ENCODE measurements at places on chromosomes 6 and 20.

DNA sequence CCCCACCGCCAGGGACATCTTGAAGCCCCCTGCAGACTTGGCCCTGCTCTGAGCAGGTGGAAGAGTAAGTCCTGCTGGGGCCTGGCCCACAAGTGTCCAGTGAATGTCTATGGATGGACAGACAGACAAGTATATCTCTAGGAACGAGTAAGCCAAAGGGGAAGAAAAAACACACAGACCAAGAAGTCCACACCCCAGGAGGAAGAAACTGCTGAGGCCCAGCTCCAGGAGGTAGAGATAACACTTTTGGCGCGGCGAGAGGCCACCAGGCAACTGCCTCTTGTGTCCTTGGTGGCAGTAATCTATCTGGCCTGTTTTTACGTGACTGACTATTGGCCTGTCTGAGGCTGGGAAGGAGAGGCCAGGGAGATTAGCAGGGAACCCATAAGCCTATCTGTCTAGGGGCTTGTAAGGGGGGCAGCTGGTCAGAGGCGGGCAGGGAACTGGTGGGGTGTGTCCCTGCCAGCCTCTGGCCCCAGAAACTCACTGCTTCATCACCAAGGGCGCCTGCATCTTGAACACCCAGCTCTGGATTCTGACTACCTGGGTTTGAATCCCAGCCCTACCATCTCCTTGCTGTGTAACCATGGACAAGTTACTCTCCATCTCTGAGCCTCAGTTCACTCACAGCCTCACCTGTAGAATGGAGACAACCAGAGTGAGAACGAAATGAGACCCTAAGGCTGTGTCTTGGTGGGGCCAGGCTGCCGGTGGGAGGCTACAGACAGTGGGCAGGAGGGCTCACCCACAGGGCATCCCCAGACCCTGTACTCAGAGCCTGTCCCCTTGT is 31.3 kb downstream of the C20orf203 start:
- DNase-seq = no peak

DNA sequence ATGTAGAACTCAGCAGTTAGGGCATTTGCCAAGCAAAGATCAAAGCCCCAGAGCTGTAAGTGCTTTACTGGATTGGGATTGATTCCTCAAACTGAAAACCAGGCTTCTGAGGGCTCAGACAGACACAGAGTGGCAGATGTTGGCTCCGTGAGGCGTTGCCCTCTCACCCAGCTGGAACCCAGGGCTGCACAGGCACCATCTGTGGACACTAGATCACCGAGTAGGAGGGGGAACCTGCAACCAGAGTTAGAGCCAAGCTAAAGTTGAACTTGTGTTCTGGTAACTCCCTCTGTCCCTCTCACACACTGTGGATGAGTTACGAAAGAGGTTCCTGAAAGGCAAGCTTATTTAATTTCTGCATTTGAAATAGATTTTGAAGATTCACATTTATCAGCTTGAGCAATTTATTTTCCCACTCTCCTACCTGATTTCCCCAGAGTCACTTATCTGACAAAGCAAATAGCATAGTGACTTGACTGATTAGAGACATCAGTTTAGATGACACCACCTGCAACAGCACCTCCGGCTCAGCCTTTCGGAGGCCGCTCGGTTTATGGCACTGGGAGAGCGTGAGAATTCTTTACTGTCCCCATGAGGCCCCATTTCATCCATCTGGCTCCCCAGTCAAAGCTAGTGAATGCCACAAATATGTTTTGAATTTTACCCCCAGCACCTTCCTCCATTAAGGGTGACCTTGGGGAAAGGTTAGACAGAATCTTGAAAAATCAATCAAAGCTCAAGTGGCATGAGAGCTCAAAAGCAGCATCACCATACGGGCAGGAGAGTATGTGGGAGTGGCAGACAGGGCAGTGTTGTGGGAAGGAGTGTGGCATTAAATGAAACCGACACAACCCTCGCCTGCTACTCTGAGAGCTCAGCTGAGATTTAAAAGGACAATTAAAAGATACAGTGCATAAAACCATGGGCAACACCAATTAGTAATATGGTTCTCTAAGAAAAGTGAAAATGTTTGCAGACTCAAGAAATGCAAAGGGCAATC is 48.5 kb downstream of the RPF2 start:
- no peak for DNase-seq

GRCh38 chr20:25496968-25497401 is 88.3 kb downstream of the NINL start:
- no peak for DNase-seq

- no peak for DNase-seq
Observed at GRCh38 chr20:19193349-19193748, 19.1 kb upstream of the SLC24A3 start.

GRCh38 chr20:49384437-49385434 is 97.7 kb downstream of the KCNB1 start:
- DNase-seq = peak; percentile 44

DNA sequence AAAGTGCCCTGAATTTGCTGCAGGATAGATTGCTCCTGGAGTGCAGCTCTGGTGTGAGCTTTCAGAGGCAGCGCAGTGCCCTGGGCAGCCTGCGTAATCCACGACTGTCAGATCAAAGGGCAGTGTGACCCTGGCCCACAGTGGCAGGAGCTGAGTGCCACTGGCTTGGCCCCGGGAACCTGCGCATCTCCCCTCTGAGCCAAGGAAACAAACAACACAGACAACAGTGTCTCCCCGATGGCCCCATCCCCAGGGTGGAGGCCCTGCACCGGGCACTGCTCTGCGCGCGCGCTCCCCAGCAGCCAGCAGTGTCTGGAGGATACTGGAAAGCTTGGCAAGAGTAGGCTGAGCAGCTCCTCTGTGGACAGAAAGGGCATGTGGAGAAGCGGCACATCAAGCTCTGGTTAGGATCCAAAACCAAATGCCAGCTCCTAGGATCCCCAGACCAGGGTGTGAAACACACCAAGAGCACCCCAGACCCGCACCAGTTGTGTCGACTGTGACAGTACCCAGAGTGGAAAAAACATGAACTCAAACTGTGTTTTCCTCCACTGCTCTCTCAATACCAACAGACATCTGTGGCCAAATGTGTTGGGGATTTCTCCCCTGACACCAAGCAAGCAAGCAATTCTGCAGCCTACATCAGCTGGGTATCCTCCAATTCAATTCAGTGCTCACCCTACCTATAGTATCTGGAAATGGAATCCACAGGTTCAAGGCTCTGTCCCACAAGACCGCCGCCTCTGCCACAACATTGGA is 26.7 kb downstream of the RBCK1 start:
- DNase-seq = no peak

GRCh38 chr6:37347670-37348111 is 6.1 kb upstream of the RNF8 start:
- no peak for DNase-seq

- no peak for DNase-seq
Observed at GRCh38 chr6:55108134-55109130, 65.9 kb upstream of the HCRTR2 start.

DNA sequence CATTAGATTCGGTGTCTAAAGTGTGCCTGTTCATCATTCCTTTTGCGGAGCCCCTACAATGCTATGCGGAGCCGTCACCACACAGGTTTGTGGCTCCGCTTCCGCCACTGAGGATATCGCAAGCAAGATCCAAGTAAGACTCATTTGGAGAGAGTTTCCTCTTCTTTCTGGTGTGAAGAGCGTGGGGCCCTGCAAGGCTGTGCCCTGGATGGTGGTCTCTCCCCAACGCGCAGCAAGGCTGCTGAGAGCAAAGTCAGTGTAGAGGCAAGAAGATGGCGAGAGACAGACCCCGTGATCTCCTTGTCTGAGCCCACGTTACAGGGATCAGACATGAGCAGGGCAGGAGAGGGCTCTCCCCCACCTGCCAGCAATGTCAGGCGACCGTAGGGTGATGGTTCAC is 96.3 kb upstream of the AFDN start:
- no peak for DNase-seq

DNA sequence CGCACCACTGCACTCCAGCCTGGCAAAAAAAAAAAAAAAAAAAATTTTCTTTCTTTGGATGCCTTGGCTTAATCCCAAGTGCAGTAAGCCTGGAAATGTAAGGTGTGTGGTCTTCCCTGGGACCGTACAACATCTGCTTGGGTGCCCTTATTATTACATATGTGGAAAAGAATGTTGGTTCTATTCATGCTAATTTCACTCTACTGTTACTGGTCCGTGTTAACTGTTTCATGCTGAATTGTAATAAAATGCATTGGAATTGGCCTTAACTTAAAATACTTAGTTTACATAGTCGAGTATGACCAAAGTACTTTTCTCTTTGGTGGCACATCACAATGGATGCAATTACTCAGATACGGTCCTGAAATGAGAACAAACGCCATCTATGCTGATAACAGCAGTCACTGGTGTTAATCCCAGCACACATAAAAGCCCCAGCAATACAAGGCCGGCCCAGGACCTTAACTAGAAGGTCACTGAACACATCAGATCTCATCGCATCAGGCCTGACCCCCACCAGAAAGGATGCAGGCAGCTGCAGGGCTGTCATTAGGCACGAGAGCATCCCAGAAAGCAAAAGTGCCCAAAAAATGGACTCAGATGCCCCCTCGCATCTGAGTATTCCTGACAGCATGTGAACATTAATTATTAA is 1.2 kb downstream of the SERPINB6 start:
- DNase-seq = no peak

- no peak for DNase-seq
Observed at GRCh38 chr20:51076786-51077685, 54.1 kb upstream of the KCNG1 start.

- no peak for DNase-seq
Observed at GRCh38 chr6:33576668-33577067, 3.4 kb downstream of the BAK1 start.

GRCh38 chr6:31112478-31112877 is at the start of gene C6orf15:
TSS of gene C6orf15 (minus strand) at chr6:31112575. CDS start at chr6:31112555, 20 bp downstream.
- no peak for DNase-seq

DNA sequence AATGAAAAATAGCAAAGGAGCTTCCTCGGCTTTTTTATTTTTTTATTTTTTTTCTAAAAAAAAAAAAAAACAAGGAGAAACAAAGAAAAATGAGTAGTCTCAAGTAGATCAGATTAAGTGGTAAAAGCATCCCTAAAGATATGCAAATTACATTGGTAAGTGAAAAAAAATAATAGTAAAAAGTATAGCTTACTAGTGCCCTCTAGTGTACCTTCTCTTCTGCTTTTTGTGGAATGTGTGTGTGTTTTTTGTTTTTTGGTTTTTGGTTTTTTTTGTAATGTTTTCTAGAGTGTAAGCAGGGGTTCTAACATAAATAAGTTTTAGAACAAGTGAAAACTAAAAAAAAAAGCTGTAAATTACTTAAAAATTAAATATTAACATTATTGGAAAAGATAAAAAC is 1062.0 kb downstream of the HACE1 start:
- no peak for DNase-seq

- DNase-seq = no peak
Observed at GRCh38 chr6:81978230-81978629, 225.7 kb upstream of the TENT5A start.

DNA sequence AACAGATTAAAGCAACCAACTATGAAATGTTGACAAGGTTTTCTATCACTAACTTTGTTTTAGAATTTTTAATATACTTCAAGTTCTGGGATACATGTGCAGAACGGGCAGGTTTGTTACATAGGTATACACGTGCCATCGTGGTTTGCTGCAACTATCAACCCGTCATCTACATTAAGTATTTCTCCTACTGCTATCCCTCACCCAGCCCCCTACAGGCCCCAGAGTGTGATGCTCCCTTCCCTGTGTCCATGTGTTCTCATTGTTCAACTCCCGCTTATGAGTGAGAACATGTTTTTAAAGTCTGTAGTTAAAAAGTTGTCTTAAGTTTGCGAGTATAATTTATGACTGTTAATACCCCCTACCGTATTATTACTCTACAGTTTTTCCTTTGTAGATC is 844.3 kb upstream of the MANEA start:
- DNase-seq = no peak

All from stimulated activated CD4-positive, alpha-beta T cell treated with anti-CD3 and anti-CD28 coated beads, Interleukin-1b, Interleukin-23, amount 100 ng/mL, for 1 hour (primary cell).